Lower leg skin (tissue), 4 donors: ENCODE measurements at places on chromosomes 4 and X.

GRCh38 chr4:13543032-13543838, 1.1 kb downstream of the NKX3-2 start:
- DNase-seq = no peak

DNA sequence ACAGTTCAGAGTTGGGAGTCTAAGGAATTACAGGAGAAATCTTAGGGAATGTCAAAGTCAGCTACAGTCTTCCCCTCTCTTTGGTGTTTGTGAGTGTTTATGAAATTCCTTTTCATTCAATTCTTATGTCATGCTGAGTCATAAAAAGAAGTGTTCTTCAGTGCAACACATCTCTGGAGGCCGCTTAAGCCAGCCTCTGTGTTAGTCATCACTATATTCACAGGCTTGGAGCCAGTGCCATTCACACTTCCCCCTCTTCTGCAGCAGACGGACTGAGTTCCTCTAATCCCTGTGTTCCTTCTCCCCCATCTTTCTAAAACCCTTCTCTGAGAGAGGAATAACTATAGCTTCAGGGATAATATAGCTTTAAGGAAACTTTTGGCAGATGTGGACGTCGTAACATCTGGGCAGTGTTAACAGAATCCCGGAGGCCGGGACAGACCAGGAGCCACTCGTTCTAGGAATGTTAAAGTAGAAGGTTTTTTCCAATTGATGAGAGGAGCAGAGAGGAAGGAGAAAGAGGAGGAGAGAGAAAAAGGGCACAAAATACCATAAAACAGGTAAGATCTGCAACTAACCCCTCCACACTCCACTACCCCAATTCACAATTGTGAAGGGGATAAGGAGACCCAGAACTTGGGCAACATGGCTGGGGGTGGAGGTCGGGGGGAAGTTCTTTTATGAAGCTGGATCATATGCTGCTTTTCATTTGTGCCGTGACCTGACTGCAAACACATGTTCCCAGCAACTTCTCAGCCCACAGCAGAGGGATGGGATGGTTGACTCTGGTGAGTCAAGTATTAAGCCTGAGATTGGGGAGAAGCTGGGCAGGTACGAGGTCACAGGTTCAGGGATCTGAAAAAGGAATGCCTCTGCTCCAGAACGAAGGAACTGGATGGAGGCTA, at the start of gene SRPX2:
Gene SRPX2 (plus strand): TSS at position 244 of the 905 bp plus-strand sequence. CDS start 2,124 bp downstream, outside the sequence.
- DNase-seq = no peak

DNA sequence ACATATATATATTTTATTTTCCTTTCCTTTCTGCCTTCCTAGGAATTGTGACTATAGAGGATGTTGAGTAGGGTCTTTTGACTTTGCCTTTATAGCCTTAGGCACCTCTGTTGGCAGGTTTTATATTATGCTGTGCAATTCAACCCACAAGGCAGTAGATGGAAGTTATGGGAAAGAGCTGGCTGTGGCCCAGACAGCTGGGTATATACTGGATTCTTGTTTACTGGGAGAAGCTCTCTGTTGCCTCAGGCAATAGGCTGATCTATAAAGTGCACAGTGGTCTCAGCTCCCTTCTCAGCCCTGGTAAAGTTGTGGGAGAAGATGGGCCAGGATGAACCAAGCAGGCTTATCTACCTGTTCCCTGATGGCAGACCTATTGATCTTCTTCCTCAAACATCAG, 342.0 kb downstream of the GBA3 start:
- DNase-seq = no peak

GRCh38 chrX:40383969-40384368, 196.8 kb upstream of the ATP6AP2 start:
- no peak for DNase-seq

DNA sequence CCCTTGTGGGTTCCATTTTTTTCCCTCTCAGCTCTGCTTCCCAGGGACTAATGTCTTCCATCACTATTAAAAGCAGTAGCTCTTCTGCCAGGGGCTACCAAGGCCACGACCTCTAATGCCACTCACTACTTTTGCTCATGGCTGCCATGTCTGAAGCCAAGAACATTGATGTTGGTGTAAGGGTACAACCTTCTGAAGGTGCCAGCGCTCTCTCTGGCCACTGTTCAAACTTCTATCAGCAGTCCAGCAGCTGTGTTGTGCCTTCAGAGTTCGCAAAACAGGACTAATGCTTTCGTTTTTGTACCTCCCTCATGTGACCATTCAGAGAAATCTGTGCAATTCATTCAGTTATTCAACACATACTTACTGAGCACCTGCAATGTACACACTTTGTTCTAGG, 121.5 kb upstream of the ENPEP start:
- no peak for DNase-seq

DNA sequence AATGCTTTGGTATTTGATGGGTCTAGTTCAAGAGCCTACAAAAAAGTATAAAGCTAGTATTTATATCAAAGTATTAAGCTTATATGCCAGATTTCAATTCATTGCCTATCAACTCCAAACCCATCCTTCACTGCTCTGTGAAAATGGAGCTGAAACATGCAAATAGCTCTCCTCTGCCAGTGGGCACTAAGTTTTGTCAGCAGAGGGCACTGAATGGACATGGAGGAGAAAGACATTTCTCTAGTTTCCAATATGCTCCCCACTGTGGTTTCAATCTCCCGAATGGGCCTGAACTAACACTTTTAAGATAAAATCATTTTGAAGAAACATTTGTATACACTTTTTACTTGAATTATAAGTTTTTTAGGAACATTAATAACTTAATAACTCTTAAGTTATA, 12.4 kb downstream of the PPID start:
- DNase-seq = no peak

GRCh38 chr4:42750091-42750490, 93.2 kb upstream of the ATP8A1 start:
- DNase-seq = no peak

- no peak for DNase-seq
Measured at GRCh38 chrX:145041486-145041885, 205.8 kb upstream of the SPANXN1 start.

GRCh38 chrX:104254442-104255115, at the start of gene ESX1:
ESX1 (minus strand) TSS chrX:104254933; CDS start chrX:104254849, 84 bp downstream.
- no peak for DNase-seq

- peak; percentile 71 for DNase-seq
Measured at GRCh38 chrX:101550362-101550750, at the start of gene ARMCX1. ARMCX1 (plus strand) TSS chrX:101550547; CDS start chrX:101552931, 2,384 bp downstream.

DNA sequence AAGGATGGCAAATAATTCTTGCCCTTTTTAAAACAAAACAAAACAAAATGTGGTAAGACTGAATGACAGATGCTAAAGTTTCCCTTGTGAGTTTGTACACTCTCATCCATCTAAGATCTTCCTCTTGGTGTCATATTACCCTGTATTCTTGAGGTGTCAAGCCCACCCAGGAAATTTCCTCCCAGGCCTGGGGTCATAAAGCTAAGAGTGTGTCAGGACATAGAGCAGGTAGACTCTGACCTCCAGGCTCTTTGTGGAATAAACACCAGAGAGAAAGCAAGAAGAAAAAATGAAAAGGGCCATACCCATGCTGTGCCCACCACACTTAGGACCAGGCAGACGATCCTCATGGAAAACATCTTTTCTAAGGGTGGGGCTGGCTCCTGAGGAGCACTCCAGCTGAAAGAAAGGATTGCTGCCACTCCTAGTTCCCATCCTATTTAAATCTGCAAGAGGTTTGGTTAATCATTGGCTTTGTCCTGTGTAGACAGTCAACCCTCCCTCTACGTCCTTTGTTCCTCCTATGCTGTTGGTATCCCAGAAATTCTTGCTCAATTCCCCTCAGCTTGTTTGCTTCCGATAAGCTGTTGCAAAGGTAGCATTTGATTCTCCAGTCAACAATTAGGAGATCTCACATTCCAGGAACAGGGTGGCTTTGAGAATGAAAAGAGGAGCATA, at the start of gene FGA:
Gene FGA (minus strand): TSS at position 414 of the 678 bp plus-strand sequence. CDS start 55 bp downstream, at position 359.
- no peak for DNase-seq

DNA sequence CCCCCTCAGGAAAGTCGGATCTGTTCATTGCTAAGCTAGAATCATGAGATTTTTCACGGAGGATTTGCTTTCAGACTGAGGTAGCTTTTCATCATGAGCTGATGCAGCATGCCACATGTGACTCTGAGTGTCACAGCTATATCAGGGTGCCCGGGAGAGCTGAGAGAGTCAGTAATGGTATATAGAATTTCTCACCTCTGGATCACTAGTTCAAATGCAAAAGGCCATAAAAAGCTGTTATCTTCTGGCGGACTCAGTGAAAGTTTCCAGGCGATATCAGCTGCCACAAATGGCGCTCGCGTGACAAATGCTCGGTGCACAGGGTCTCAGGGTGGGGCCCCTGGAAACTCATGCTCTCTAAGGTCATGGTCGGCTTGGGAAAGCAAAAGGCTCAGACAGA, 150.1 kb downstream of the DHX15 start:
- no peak for DNase-seq

DNA sequence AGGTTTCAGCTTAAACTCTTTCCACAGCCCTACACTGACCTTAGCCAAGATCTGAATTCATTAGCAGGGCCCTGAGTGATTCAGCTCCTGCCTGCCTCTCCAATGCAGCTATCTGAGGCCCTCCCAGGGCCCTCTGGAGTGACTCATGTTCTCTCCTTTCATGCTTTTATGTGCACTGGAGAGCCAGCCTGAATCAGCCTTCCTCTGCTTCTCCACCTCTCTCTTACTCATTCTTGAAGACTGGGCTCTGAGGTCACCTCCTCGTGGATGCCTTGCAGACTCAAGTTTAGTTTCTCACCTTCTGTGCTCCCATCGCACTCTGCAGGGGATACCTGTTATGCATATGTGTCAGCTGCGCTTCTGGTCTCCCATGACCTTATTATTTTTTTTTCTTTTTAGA, 3.1 kb upstream of the OCIAD2 start:
- DNase-seq = no peak
